ENCODE measurements at places on chromosomes 5 and 9. TPM values are rescaled to one million over a fixed set of nuclear protein-coding genes. Genes with fewer than 3 reads are reported as not detected.

- no peak for DNase-seq
These were observed 555.3 kb upstream of the FTMT start for GRCh38 chr5:121296356-121296755.

DNA sequence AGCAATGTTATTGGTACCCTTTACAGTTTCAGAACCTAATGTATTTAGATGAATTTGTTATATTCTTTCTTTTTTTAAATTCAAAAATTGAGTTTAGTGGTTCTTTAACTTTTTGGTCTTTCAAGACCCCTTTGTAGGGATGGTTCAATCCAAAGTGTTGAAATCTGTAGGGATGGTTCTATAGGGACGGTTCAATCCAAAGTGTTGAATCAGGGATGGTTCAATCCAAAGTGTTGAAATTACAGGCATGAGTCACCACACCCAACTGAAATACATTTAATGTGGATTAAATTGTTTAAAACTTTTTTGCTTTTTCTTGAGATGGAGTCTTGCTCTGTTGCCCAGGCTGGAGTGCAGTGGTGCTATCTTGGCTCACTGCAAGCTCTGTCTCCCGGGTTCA lies 30.6 kb downstream of the SNX2 start:
- DNase-seq: no peak

DNA sequence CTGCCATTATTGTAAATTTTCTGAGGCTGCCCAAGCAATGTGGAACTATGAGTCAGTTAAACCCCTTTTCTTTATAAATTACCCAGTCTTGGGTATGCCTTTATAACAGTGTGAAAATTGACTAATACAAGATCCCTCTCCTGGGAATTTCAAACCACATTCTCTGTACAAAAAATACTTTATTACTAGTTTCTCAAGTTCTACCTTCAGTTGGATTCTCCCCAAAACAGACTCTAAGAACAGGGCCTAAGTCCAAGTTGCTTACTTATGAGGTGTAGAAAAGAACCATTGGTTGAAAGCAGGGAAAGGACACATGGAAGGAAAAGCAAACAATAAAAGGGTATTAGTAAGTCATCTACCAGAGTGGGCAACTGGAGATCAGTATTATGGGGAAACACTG lies 343.2 kb downstream of the TMEM232 start:
- no peak for DNase-seq

GRCh38 chr5:21806943-21807342 lies 1046.2 kb downstream of the CDH12 start:
- no peak for DNase-seq

DNA sequence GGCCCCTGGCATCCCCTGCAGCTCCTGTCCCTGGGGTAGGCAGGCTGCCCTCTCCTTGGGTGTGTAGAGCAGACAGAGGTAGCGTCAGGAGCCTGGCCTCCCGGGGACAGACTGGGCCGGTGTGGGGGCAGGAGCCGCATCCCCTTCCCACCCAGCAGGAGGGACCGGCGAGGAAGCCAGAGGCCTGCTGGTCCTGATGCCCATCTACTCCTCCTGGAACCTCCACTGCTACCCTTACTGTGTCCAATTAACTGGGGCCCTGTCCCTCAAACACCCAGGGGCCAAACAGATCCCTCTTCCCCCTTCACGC lies 15.6 kb downstream of the RALGDS start:
- no peak for DNase-seq

GRCh38 chr5:170655476-170655875 lies 128.0 kb upstream of the GABRP start:
- DNase-seq: no peak

DNA sequence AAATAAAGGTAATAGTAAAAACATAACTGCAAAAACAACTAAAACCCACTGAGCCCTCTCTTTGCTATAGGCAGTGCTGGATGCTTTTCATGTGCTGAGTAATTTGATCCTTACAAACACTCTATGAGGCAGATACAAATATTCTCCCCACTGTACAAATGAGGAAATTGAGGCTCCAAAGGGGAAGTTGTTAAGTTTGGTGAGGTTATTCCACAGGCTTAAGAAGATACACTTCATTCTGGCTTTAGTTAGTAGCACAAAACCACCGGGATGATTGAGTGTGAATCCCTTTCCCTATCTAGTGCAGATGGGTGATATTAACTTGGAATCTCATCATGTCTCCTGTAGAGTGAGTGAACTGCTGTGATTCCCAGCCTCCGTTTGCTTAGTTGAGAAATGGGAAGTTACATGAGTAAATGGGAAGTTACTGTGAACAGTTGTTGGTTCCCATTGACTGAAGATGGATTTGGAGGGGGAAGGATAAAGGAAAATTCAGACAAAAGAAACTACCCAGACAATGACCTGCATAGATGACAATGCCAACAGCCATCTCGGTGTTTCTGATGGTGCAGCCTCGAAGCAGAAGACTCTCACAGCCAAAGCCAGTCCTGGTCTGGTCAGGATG lies 208.3 kb downstream of the ATP10B start:
- no peak for DNase-seq

DNA sequence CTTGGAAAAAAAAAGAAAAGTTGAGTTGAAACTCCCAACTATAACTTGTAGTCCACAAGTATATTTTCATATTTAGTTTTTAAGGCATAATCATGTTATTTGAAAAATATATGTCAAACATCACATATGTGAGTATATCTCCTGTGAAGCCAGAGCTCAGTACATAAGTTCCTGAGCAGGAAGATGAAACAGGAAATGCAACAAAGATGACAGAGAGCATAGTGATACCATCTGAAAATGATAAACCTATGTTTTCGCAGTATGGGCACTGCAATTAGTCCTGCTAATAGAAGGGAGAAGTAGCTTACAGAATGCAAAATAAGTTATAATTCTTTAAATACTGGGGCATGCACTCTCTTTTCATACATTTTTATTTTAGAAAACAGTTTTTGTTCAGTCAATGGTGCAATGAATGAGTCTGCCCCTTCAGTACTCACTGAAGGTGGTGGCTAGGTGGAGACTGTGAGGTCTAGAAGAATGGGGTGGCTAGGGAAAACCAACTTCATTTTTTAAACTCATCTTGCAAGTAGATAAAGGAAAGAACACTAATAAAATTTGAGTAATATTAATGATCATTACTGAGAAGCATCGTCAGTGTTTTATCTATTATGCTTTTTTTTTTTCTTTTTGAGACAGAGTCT lies 54.1 kb upstream of the FYB1 start:
- no peak for DNase-seq

DNA sequence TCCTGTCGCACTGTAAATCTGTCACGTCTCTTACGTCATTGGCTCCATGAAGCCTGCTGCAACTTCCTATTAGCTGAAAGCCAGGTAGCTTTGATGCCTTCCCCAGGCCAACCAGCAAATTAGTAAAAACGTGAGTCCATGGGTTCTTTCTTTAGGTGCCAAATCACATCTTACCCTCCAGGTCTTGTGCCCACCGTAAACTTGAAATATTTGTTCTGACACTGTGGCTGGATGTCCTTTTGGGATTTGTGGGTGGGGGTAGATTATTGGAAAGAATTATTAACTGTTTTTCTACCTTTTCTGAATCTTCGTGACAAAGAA lies 172.8 kb downstream of the NR3C1 start:
- no peak for DNase-seq

Gene DPYSL3
- 76.5 TPM for polyA plus RNA-seq

Gene OLFML2A
- polyA plus RNA-seq: 72.1 TPM

Gene DDX4
- polyA plus RNA-seq: not detected

Gene DEPDC1B
- polyA plus RNA-seq: 14.9 TPM

GRCh38 chr9:20995616-20996015 lies 35.8 kb downstream of the HACD4 start:
- DNase-seq: no peak

Measured in right lung (tissue), 10 donors.